Left renal pelvis (tissue), 4 donors: ENCODE measurements at places on chromosomes 4 and X. TPM values are rescaled to one million over a fixed set of nuclear protein-coding genes. Genes with fewer than 3 reads are reported as not detected.

- no peak for DNase-seq
These were observed 191.1 kb upstream of the FAT4 start for GRCh38 chr4:125123570-125124109.

DNA sequence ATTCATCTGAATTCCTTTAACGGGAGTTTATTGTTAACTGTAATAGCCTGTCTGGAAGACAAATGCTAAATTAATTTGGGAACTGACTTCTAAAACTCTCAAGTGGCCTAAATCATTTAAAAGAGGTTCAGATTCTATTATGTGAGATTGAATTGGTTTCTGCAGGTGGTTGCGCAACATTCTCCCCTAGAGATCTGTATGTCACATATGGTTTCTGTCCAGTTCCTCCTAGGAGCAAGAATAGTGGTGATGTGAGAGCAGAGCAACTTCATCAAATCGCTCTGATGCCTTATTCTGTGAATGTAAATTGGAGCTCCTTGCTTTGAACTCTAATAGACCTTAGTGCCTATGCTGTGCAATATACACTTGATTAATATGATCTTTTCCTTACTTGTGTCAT is 144.6 kb upstream of the GPR101 start:
- DNase-seq = no peak

DNA sequence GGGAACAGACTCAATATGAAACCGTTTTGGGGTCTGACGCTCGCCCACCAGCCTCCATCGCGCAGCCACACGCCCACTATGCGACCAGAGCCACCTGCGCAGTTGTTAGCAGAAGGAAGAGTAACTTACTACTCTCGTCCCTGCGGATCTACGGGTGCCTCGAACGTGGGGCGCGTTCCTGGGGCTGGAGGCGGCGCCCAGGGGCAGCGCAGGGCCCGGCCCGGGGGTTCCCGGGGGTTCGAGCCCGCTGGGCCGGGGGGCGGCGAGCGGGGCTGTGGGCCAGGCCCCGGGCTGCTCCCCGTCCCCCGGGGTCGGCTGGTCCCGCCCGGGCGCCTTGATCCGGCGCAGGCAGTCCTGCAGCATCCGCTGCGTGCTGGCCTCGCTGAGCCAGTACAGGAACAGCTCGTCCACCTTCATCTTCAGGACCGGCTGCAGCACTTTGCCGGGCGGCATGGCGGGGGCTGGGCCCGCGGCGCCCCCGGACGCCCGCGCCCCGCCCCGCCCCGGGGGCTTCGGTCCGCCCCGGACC is 404 bp downstream of the PPP2R3B start:
- DNase-seq = no peak

DNA sequence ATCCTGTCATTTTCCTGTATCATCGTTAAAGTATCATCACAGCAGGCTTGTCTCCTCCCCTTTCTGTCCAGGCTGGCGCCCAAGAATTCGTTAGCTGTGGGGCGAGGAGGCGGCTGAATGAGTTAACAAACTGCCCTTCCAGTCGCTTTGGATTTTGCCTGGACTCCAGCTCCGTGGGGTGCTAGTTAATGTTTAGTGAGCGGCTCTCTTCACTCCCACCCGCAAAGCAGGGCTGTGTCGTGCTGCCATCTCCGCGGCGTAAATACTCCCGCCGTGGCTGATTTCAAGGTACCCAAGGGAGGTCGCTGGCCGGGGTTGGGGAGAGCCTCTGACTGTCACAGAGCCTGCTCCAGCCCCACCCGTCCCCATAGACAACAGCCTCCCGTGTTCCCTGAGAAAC is 44.9 kb upstream of the SPRY1 start:
- DNase-seq = no peak

The SASH3 gene
- 2.2 TPM for polyA plus RNA-seq

The PPP4R3C gene
- polyA plus RNA-seq = not detected

DNA sequence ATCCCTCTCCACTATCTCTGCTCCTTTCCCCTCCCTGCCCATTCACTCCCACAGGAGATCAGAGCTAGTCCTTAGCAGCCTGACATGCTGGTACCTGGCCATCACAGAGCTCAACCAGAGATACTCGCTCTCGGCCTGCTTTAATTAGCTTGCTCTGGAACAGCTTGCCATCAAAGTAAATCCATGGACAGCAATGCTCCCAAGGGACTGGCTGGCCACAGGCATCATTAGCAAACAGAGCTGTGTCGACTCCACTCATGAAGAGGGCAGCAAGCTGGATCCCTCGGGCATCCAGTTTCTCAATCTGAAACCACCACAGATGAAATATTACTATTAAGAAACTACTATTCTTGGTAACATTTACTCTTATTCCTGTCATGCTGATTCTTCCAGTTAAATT is 43.4 kb upstream of the PHF8 start:
- no peak for DNase-seq

The ESX1 gene
- not detected for polyA plus RNA-seq

DNA sequence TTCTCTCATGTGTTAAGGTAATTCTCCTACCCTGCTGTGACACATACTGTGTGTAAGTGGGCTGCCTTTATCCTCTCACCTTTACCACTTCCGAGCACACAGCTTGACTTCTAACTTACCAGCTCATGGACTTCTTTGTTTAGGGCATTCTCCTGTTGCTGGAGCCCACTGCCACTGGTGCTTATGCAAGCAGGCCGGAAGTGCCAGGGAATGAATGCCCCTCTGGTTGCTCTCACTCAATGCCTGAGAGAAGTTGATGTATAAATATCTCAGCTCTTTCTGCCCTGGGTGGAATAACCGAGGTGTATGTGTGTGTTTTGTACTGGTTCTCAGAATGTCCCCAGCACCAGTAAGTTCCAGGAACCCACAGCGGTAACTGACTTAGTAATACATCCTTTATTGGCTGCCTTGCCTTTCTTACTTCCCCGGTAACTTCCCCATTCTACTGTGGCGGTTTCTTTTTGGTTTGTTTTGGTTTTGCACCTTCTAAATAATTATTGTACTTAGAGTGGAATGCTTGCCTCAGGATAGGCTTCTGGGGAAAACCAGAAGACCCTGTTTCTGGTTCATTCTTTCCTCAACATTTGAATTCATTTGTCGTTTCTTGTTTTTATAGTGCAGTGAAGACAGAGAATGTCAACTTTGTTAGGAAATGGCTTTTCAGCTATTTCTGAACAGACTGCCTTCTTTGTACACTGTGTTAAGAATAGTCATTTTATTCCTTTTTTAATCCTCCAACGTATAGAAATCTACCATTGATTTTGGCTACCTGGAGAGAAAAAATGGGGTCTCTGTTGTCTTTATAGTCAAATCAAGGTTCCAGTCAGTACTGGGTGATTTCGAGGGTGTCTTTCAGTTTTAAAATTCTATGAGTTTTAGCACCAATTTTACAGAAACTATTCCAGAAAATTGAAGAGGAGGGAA is 45.4 kb downstream of the CXorf58 start:
- DNase-seq = no peak

DNA sequence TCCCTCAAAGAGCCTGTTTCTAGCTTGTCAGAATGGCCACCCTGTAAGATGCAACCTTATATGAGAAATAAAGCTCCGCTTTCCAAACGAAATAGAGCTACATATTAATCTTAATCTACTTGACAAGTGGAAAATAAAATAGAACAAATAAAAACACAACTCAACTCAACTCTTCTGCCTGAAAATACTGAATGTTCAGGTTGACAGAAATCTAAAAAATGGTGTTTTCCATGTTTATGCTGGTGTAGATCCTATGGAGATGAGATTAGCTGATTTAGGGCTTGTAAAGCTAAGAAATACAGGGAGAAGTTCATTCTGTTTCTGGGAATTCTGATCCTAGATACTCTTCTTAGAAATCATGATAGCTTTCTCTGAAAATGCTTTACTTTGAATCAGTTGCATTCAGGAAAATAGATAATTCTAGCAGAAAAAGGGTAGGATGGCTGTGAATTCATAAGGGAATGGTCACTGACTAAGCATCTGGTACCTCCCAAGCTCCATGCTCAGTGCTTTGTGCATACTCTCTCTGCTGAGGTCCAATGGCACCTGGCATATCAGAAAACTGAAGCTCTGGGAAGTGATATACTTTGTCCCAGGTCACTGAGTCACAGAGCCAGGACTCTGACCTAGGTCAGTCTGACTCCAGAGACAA is 89.2 kb upstream of the EXOC1L start:
- DNase-seq = no peak

- DNase-seq = no peak
These were observed 236.4 kb upstream of the MID1 start for GRCh38 chrX:10856797-10857196.

The ITGB1BP2 gene
- polyA plus RNA-seq = 1.0 TPM

GRCh38 chr4:185874516-185875230 is 62.7 kb upstream of the SORBS2 start:
- DNase-seq = no peak

DNA sequence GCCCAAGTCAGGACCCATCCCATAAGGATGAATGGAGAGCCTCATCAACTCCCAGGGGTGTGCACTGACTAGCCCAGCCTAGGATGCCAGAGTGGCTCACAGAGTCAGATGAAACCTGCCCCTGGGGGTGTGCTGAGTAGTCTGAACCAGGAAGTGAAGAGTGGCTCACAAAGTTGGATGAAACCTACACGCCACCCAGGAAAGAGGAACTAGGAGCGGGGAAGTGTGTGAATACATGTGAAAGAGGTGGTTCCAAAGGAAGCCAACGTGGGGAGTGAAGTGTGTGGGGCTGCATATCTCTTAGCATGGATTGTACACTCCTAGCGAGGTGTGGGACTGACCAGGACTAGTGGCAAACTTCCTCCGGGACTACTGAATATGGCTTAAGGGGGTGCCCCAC is 902.1 kb upstream of the NDST4 start:
- DNase-seq = no peak

The FRMPD3 gene
- polyA plus RNA-seq = 0.33 TPM

GRCh38 chr4:37892641-37893040 is 1.8 kb downstream of the TBC1D1 start:
- DNase-seq = no peak

The TAF7L gene
- 0.85 TPM for polyA plus RNA-seq

DNA sequence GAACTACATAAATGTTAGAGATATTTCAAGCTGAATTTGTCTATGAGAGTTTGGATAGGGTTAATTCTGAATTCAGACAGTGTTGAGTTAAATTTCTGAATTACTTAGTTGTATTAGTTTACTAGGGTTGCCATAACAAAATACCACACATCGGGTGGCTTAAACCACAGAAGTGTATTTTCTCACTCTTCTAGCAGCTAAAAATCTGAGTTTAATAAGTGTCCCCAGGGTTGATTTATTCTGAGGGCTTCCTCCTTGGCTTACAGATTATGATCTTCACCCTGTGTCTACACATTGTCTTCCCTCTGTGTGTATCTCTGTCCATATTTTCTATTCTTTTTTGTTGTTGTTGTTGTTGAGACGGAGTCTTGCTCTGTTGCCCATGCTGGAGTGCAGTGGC is 318.6 kb downstream of the PACRGL start:
- no peak for DNase-seq

GRCh38 chr4:18722748-18723191 is 701.2 kb upstream of the LCORL start:
- DNase-seq = peak; percentile 17

DNA sequence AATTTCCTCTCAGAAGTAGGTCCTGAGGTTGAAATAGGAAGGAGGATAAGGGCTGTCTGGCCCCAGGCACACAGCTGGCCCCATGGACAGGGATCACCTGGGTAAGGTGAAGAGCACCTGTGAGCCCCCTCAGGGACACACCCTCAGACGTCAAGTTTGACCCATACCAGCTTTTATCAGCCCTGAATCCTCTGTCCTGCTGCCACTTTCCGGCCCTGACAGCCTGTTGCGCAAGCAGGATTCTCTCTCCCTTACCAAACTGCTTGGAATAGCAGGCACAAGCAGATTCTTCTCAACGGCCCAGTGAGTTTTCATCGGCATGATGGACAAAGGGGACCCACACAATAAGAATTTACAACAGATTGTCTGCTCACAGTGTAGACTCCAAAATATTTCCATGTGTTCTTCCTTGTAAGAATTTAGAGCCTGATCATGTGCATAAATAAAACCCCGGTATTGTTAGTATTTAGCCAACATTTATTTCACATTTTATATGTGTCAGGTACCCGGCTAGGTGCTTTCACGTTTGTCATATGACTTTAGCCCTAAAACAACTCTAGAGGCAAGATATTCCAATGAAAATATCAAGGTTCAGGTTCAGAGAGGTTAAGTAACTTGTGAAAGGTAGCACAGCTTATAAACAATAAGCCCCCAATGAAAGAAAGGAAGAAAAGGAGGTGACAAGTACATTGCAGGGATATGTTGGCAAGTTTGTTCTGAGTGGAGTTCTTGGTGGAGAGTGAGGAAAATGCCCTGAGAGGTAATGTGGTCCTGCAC is 107.2 kb upstream of the KIT start:
- DNase-seq = no peak

The HPGD gene
- polyA plus RNA-seq = 89.6 TPM

- no peak for DNase-seq
These were observed 127.0 kb upstream of the PDE5A start for GRCh38 chr4:119755599-119755998.

- no peak for DNase-seq
These were observed 83.3 kb downstream of the EFNB1 start for GRCh38 chrX:68912113-68912512.

The ZIC3 gene
- not detected for polyA plus RNA-seq

DNA sequence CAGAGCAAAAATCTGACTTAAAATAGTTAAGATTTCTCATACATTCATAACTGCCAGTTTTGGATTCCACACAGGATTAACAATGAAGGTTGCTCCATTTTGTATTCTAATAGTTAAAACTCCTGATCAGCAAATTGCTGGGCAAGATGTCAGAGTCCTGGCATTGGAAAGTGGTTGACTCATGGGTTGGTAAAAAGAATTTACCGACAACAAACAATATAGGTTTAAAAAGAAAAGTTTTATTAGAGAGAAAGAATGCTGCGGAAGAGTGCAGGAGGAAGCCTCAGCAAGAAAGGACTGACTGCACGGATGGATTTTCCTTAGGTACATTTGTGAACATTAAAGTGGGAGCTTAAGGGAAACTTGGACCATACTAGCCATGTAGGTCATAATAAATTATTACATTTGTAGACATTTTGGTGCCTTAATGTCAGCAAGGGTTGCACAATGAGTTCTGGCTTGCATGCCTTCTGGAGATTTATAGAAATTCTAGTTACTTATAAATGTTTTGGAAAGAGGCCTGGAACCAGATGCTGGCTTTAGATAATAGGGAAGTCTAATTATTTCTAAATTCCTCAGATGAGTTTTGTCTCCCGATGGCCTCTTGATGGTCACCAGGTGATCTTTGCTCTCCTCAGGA is 25.4 kb upstream of the IL2 start:
- no peak for DNase-seq
